Smooth muscle cell of the brain vasculature (primary cell): ENCODE measurements at places on chromosomes 5 and 9.

DNA sequence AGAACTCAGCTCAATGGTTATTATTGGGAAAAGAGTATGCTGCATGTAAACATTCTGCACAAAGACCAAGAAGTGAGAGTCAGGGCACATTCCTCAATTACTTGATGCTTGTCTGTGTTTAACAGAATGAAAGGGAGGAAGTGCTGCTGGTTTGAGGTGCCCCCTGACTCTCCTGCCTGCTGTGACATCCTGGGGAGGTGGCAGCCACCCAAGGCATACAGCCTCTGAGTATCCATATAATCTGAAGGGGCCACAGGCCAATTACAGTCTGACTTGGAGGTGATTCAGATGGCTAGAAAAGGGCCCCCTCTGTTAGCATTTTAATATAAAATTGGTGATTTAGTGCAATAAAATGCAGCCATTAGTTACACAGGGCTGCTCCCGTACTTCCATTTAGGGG, 313.8 kb downstream of the ASTN2 start:
- DNase-seq, result no peak

GRCh38 chr5:180810959-180811622, 8.5 kb upstream of the MGAT1 start:
- DNase-seq, result no peak

DNA sequence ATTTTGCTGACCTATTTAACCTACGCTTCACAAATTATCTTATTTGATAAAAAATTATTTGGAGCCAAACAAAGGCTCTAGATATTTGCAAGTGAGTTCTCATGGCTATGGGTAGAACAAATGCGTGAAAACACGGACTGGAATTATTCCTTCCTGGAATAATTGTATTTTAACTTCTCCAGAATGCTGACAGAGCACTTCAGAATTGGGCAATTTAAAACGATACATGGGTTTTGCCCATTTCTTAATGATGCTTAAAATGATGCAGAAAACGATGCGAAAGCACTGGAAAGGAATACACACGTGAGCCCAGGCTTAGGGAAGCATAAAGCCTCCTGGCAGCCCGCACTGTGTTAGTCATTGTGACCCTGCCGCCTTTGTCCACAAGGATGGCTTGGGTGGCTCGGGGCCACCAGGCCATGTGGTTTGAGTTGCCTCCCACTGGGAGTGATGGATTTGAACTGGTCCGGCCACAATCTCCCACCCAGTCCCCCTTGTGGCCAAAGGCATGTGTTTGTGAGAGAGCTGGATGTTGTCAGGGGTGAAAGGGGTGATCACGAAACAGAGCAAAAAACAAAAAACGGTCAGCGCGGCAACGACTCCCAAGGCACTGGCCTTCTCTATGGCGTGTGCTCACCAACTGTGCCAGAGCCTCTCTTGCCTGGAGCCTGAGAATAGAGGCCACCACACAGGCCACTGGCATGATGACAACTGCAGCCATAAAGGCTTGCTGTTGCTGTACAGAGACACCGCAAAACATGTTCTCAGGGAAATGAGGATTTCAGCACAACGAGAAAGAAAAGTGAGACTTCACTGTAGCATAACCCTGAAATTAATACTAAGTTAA, 234.2 kb upstream of the ADAMTS16 start:
- DNase-seq, result no peak

DNA sequence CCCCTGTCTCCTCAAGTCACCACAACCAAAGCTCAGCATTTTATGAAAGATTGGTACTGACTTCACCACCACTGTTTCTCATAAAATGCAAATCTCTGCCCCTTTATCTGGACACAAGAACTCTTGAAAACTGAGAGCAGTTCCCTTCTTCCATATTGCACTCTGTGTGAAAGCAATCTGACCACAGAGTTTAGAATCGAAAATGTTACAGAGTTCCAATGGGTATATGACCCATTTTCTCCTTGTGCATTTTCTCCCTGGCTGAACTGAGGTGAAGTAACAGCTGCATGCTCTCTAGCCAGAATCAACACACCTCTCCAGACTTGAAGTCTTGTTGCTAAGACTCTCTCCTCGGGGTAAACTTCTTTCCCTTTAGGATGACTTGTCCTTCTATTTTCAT, 111.0 kb upstream of the PLCXD3 start:
- DNase-seq, result no peak

DNA sequence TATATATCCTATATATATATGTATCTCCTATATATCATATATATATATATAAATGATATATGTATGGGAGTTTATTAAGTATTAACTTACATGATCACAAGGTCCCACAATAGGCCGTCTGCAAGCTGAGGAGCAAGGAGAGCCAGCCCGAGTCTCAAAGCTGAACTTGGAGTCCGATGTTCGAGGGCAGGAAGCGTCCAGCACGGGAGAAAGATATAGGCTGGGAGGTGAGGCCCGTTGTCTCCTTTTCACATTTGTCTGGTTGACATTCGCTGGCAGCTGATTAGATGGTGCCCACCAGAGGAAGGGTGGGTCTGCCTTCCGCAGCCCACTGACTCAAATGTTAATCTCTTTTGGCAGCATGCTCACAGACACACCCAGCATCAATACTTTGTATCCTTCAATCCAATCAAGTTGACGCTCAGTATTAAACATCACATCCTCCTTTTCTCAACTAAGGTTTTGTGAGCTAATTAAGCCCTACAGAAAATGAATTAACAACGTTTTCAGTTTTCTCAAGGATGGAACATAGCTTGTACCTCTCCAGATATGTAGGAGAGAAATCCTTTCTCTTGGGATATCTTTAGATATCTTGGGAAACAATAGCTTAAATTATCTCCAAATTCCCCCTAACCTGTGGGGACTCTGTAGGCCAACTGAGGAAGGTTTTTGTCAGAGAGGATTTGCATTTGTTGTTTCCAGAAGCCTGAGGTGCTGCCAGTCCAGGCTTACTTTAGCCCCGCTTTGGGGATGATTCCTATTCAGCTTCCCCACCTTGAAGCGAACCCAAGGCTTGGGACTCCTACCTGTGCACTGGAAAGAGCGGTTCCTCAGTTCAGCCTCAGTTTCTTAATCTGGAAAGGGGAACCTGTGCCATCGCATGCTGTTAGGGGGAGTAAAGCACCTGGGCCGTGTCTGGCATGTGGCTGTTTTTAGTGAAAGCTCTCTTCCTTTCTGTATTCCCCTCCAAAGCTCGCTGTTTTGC, 163.2 kb downstream of the CACNA1B start:
- no peak for DNase-seq

DNA sequence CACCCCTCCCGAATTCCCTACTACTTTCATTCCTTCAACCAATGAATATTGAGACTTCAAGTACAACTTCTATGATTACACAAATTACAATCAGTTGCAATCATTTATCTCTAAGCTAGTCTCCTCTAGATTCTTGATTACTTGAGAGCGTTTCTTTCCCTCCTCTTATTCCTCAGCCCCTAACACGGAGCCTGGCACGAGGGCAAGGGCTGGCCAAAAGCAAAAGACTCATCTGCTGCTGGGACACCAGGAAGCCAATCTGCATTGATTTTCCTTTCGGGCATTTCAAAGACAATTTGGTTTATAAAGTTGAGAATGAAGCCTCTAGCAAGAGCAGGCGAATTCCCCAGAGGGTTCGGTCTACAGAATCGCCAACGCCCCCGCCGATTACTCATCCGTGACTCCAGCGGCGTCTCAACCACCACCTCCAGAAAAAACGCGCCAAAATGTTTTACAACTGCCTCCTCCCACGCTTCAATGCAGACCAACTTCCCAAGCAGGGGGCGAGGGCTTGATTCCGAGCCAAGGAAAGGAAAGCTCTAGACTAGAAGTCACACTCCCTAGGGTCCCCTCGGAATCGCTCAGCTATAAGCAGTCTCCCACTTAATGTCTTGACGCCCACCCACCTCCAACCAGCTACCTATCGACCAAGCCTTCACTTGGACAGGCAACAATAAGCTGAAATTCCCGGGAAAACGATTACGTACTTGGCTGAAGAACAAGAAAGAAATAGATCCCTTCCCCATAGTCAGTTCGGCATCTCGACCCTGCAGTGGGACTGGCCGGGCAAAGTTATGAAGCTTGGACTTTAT, 1.5 kb downstream of the PCSK1 start:
- DNase-seq, result no peak

GRCh38 chr9:10678790-10679189, 66.0 kb upstream of the PTPRD start:
- peak; percentile 9 for DNase-seq

DNA sequence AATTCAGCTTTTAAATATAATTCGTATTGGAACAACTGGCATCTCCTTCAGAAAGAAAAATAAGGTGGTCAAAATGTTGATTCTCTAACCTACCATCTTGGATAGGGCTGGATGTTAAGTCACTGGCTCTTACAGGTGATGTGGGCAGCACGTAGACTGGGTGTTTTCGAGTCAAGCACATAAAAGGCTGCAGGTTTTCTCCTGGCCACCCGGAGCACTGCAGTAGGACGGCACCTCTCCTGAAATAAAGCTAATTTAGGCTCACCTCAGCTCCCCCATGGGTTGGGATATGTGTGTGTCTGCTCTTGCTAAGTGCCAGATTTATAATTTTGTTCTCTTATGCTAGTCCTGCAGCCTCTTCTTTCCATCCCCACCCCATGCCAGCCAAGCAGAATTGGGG, 80.3 kb downstream of the IQGAP2 start:
- DNase-seq, result no peak

DNA sequence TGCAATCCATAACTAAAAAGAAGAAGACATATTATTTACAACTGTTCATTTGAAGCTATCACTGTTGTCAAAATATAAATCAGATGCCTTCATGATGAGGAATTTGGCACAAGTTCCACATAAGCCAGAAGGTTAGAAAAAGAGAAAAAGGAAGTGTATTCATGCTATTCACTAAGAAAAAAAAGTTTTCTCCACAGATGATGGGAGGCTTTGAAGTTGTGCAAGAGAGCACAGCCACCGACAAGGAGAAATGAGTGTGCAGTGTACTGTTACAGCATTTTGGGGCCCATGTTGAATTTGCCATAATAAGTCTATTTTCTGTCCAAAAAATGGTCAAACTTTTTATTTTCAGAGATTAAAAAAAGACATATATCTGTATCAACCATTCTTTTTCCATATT, 32.9 kb upstream of the IFNK start:
- DNase-seq, result no peak

DNA sequence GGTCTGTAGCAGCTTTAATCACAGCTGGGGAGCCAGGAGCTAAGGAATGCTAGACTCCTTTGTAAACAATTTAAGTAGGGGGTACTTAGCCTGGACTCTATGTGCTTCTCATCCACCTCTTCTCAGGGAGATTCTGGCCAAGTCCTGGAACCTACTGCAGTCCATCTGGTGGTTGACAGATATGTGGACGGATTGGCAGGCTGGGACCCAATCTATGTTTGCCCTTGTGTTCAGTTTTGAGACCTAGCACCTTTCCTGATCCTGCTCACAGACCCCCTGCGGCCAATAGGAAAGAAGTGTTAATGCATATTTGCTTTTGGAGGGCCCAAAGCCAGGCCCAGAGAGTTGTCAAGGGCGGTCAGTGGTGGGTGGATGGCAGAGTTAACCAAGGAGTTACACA, 6.4 kb downstream of the SLC22A5 start:
- no peak for DNase-seq

- DNase-seq, result no peak
These were observed 137.6 kb upstream of the MAP3K1 start for GRCh38 chr5:56677690-56678305.

DNA sequence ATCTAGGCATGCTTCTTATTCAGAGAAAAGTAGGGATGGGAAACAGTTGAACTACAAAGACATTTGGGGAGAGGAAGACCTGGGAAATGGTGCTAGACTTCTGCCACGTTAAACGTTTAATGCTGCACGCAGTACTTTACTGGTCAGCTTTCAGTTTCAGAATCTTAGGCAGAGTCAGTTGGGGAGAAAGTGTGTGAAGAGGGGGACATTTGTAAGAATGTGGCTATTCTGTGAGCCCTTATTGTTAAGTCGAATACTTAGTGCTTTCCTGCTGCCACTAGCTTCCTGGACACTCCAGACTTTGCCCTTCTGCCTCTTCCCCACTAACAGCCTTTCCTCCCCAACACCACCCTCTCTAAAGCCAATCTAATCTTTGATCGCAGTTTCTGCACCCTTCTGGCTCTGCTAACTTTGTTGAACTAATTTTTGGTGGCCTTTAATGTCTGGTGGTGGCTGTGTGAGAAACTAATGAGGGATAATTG, 6.1 kb downstream of the CYSTM1 start:
- DNase-seq, result no peak

DNA sequence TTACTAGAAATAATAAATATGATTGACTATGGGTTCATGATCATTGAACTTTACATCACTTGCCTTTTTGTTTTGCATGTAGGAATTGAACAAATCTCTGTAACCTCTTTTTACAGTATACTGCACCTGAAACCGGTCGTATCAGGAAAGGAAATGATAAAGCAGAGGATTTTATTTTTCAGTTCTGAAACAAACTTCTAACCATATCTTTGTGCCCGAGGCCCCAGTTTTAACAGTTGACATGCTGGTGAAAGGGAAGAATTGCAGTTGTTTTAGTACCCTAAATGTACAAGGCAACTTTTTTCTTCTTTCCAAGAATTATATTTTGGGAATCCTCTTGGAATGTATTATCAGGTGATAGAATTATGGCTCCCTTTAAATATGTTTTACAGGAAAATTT, 27.8 kb downstream of the TMEM38B start:
- no peak for DNase-seq

- no peak for DNase-seq
These were observed 6.1 kb downstream of the NSMF start for GRCh38 chr9:137452761-137453642.

DNA sequence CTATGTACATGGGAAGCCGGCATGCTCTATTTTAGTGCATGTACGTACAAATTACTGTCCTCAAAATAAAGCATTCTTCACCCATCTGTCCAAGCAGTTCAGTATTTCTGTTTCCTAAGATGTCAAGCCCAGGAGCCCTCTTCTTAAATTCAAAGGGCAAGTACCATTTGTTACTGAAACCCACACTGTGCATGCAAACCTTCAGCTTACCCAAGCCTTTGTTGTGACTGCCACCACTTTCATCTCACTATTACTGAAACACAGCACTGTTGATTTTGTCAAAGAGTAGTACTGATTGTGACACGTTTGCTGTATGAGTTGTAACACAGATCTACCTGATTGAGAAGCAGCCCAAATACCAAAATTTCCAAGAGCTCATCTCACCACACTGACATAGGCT, 390.4 kb upstream of the IZUMO3 start:
- DNase-seq, result no peak

GRCh38 chr9:16060436-16061129, 507.7 kb downstream of the CCDC171 start:
- no peak for DNase-seq

GRCh38 chr9:97767891-97768290, 70.8 kb upstream of the XPA start:
- no peak for DNase-seq

- no peak for DNase-seq
These were observed 87.9 kb upstream of the FAM169A start for GRCh38 chr5:74953937-74954720.

GRCh38 chr9:137406876-137407589, 15.9 kb downstream of the EXD3 start:
- no peak for DNase-seq
